GM04503 (cell line): ENCODE measurements at places on chromosomes 4 and X.

DNA sequence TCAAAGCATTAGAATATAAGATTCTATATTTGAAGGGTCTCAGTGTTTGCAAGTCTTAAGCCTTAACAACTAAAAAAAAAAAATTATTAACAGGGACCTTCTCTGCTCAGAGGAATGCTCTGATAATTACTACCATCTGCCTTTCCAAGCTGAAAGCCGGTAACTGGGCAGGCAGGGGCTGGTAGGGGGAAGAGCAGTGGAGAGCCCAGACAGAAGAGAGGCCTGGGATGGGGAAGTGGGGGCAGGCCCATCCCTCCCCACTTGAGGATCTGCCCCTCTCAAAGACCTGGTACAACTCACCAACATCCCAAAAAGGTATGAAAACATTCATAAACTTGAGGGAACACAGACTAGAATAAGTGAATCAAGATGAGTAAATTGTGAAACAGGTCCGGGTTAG is 113.9 kb downstream of the QDPR start:
- no peak for DNase-seq

DNA sequence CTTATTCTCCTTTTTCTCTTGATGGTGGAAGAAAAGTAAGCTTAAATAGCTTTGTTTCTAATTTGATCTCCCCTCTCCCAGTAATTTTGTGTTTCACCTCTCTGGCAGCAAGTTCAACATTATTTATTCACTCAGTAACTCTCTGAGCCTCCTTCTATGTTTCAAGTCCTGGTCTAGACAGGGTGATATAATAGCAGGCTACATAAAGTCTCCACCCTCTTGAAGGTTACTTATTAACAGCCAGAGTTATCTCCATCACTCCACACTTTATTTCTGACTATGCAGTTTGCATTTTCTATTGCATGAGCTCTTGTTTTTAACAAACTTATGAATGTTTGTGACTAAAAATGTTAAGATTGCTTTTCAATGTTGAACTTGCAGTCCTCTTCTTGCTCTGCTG is 17.8 kb upstream of the ANOS1 start:
- no peak for DNase-seq

- DNase-seq: no peak
These were observed 11.8 kb upstream of the TMEM192 start for GRCh38 chr4:165124488-165124887.

DNA sequence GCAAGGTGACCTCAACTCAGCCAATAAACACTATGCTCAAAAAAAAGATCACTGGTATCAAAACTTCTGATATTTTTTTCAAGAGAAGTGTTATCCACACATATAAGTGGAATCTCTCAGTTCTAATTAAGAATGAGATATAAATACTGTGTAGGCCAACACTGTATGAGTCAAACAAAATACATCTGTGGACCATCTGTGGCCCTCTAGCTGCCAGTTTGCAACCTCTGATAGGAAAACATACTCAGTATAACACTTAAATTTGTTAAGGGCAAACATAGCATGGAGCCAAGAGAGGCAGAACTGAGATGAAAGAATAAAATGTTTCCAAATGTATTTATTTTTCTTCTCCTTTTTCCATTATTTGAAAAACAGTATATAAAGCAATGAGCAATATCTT is 377.3 kb downstream of the ARAP2 start:
- DNase-seq: no peak

DNA sequence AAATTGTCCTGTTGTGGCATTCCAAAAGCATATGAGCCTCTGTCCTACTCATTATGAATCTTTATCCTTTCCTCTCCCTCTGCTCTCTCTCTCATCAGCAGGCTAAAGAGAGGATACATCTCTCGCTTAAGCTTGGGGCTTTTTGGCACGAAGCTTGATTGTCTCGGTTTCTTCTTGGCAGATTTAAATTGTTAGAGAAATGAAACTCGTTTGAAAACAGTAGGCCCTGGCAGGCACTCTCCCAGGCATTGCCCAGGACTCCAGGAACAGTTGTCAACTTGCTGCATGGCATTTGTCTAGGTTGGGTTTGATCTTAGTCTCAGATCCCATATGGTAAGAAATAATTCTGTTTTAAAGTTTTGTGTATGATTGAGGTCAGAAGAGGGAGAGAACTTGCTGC is 35.5 kb downstream of the NAA11 start:
- DNase-seq: no peak

DNA sequence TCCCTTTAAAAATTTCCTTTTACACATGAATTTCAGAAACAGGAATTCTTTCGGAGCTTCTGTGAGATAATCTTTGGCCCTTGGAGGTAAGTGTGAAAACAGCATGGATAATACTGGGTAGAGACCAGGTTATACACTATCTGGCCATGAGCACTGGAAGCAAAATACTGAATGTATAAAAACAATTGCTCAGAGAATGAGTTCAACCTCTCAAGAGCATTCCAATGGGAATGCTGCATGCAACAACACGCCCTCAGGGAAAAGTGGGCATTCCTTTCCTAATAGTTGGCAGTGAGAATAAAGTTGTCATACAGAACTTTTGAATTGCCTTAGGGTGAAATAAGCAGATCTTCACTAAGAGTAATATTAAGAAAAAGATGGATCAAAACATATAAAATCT is 574.8 kb upstream of the DIPK2B start:
- DNase-seq: peak; percentile 75

DNA sequence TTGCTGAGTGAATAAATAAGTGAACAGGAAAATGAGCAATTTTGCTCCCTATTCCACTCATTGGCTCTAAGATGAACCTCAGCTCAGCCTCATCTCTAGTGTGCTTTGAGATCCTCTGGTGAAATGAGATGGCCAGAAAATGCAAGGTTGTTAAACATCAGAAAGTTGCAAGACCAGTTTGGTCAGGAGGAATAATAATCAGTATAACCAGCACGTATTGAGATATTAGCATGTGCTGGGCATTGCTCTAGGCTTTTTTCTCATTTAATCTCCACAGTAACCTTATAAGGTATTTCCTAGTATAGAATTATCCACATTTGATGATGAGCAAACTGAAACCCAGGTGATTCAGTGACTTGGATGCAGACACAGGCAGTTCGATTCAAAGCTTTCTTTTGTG is 110.5 kb upstream of the PAK3 start:
- DNase-seq: no peak

DNA sequence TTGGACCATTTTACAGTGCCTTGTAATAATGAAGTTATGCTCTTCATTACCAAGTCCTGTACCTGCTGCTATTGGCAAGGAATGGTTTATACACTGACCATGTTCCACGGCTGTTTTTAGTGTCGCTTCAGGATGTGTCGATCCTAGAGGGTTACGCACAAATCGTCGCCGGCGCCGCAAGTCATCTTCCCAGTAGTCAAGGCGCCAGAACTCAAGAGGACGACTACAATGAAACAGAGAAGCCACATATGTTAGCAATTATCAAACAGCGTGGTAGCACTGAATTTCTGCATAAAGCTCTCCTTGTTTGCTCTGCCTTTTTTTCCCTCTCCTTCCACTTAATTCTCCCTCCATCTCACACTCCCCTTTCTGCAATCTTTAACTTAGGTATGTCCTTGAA is 17.0 kb downstream of the MAB21L2 start:
- no peak for DNase-seq

DNA sequence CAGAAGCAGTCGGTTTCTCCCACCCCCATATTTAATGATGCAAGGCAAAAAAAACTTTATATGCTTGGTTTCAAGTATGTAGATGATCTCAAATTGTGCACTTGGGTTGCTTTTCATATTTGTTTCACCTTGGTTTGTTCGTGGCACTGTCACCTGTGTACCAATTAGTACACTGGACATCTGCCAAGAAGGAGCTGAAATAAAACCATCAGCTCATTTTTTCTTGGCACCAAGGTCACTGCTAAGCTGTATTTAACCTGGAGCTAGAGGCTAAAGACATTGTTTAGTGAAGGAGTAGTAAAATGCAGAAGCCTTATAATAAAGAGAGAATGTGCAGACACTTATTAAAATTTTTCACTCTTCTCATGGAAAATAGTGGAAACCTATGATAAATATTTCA is 430.8 kb downstream of the ARHGAP24 start:
- DNase-seq: no peak

DNA sequence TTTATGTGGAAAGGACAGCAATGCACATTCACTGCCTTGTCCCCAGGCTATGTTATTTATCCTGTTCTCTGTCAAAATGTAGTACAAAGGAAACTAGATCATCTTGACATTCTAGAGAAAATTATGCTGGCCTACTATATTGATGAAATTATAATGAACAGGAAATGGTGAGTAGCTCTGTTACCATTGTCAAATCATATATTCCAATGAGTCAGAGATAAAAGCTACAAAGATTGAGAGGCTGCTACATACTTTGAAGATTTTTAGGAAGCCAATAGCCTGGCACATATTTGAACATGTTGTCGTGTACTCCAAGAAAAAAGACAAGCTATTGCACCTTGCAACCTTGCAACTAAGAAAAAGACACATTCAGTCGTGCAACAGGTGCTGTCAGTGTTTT is 52.7 kb upstream of the TET2 start:
- DNase-seq: no peak

GRCh38 chr4:2330091-2331042 is 68.5 kb upstream of the MXD4 start:
- peak; percentile 82 for DNase-seq

DNA sequence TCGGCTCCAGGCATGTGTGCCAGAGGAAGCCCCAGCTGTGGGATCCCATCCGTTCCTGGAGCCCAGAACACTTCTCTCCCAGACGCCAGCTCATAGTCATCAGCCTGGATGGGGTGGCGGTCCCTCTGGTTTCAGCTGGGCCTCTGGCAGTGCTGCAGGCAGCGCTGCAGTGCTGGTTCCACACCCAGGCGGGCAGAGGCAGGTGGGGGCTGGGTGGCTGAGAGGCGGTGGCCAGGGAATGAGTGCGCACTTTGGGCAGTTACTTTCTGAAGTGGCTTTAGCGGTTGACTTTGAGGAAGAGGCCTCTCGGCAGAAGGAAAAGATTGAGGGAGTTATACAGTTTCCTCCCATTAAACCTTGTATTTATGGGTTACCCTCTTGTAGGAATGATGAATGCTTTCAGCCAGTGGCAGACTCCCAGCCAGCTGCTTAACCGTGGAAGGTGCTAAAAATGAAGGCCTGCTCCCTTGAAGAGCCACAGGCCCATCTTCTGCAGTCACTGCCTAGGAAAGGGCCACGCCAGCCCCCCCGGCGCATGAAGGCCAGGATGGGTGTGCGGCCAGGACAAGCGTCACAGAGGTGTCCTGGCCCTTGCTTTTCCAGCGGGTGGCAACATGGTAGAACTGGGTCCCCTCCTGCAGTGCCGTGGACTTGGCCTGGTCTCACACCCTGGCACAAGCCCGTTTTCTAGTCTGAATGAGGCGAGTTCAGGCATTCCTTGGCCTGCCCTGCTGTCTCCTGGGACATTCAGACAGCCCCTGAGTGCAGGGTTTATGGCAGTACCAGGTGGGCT is 9.9 kb downstream of the TADA2B start:
- DNase-seq: no peak

DNA sequence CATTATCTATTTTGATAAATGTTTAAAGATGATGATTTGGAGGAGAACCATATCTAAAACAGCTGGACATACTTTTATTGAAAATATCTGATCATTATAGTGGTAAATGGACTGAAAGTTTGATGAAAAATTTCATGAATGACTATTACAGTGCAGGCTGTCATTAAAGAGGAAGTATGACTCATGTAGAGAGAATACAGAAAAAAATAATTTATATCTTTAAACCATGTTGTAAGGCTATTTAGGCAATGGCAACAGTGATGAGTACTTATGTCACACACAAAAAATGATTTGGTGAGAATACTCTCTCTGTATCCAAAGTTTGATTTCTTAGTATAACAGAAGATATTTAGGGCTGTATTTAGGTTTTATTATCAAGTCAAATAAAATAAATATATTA is 3.9 kb upstream of the GLRB start:
- no peak for DNase-seq

DNA sequence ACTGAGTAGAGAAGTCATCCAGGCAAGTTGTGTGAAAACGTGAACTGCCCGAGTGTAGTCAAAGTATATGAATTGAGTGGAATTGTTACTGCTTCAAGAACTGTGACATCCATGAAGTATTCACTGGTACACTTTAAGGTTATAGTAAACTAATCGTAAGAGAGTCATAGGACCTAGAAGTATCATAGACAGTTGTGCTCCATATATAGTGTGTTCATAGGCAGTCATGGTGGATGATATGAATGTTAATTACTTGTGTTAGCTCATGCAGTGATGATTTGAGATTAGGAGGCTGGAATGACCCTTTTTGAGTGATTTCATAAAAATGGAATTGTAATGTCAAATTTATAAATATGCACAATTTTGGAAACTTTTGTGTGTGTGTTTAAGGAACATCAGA is 81.3 kb upstream of the TLR2 start:
- no peak for DNase-seq

DNA sequence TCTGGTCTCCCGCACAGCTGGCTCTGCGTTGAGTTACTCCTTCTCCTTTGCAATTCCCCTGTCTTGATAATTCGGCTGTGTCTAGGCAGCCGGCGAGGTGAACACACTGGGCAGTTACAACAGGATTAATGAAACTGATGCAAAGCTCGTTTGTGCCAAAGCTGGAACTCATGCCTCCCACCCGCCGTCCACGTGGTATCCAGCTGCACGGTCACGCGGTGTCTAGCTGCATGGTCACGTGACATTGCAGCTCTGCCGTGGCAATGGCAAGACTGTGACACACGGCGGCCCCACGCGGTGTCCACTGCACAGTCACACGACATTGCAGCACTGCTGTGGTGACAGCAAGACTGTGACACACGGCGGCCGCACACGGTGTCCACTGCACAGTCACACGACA is 31.2 kb upstream of the LRPAP1 start:
- no peak for DNase-seq

DNA sequence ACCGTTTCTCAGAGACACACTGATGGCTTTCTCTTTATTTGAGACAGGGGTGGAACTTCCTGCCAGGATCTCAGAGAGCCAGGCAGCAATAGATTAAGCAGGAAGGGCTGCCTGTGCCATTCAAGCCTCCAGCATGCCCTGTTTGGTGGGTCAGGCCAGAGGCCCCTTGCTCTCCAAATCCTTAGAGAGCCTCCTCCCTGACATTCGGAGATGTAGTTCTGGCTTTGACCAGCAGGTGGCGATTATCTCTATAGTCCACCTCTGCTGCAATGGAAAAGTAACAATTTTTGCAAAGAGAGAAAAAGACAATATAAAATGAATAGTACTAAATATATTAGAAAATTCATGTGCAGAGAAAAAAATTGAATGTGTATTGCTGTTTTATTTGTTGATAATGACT is 93.9 kb downstream of the NXF2B start:
- DNase-seq: no peak

- DNase-seq: no peak
These were observed 337.5 kb downstream of the GRIA2 start for GRCh38 chr4:157558016-157558415.

- DNase-seq: peak; percentile 15
These were observed 44.7 kb downstream of the USO1 start for GRCh38 chr4:75769036-75769435.

- no peak for DNase-seq
These were observed 799 bp downstream of the XPNPEP2 start for GRCh38 chrX:129739578-129739977.

- no peak for DNase-seq
These were observed 47.5 kb upstream of the WDR19 start for GRCh38 chr4:39134683-39135306.

- peak; percentile 36 for DNase-seq
These were observed 43.9 kb upstream of the MTMR1 start for GRCh38 chrX:150649096-150649870.

- peak; percentile 47 for DNase-seq
These were observed at the start of gene RAB33B for GRCh38 chr4:139454111-139455045. Gene RAB33B (plus strand): TSS chr4:139454121. CDS start chr4:139454196, 75 bp downstream.
